ENCODE measurements at places on chromosomes 1 and 21.

DNA sequence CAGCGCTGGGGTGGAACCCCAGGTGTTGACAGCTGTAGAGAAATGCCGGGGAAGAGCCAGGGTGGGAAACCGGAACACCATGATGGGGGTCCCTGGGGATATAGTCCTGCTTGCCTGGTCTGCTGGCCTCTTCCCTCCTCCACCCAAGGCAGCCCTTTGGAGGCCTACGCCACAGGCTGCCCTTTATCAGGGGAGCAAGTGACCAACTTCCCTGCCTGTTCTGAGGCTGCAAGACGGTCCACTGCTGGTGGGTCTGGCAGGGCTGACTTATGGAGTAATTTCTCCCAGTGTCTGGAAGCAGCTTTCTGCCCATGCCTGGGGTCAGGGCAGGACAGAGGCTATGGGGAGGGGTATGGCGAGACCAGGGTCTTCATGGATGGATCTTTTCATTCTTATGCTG is 50.8 kb upstream of the EDN2 start:
- DNase-seq, result no peak

- no peak for DNase-seq
These were observed 387.4 kb upstream of the PKN2 start for GRCh38 chr1:88296642-88297041.

- DNase-seq, result no peak
These were observed 20.1 kb upstream of the COG2 start for GRCh38 chr1:230622151-230622550.

GRCh38 chr1:222087221-222087920 is 345.5 kb upstream of the DUSP10 start:
- no peak for DNase-seq

DNA sequence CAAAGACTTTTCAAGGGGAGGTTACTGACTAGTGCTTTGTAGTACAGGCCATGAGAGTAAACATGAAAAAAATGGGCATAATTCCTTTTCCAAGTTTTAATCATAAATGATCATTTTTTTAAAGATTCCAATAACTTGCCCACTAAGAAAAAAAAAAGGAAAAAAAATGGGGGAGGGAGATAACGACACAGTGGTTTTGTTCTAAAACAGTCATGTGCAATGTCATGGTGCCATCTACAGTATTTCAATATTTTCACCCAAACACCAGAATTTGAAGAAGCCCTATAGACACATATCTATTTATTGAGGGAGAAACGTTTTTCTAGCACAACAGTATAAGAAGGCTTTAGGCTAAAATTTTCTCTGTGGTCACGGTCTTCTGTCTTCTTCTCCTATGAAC is 250.2 kb downstream of the LTN1 start:
- no peak for DNase-seq

DNA sequence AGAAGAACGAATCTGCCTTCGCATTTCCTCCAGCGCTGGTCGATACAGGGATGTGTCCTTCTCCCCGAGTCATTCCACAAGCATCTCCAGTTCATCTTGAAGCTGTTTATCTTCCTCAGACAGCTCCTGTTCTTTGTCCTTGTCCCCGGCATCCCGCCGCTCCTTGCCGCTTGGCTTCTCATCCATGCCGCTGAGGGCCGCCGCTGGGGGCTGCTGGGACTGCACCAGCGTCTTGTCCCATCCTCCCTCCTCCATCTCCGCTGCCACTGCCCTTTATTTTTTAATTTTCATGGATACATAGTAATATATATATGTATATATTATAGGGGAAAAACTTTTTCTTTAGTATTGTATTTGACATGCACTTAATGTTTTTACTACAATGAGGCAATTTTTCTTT is 53.4 kb downstream of the FMN2 start:
- DNase-seq, result no peak

DNA sequence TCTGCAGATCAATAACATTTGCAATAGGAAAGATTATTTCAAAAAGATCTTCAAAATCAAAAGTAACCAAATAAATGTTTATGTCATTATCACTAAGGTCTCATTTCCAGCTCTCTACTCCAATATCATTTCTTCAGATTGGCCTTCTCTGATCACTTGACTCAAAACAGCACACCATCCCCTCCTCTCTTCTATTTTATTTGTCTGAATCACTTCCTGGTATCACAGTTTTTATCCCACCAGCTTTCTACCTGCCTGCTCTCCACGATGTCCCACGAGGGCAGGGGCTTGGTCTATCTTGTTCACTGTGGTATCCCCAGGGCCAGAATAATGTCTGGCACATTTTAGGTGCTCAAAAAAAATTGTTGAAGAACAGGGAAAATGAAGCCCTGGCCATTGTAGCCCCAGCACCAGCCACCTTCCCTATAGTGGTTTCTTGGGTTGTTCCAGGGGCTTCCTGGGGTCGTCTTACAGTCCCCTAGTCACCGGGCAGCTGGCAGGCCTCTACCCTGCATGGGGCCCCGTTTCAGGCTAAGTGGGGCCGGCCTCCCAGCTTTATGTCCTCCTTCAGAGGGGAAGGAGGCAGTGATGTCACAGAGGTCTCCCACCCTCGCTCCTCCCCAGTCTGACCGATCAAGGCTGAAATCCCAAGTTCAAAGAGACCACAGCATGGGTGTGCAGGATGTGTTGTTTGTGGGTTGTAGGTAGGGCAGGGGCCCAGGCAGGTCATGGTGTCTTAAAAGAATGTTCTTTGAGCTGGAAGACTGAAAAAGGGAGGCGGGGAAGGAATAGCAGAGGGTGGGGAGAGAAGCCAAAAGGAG is 3.5 kb upstream of the PADI1 start:
- DNase-seq, result no peak

GRCh38 chr1:151989211-151989862 is 4.3 kb downstream of the S100A10 start:
- no peak for DNase-seq

DNA sequence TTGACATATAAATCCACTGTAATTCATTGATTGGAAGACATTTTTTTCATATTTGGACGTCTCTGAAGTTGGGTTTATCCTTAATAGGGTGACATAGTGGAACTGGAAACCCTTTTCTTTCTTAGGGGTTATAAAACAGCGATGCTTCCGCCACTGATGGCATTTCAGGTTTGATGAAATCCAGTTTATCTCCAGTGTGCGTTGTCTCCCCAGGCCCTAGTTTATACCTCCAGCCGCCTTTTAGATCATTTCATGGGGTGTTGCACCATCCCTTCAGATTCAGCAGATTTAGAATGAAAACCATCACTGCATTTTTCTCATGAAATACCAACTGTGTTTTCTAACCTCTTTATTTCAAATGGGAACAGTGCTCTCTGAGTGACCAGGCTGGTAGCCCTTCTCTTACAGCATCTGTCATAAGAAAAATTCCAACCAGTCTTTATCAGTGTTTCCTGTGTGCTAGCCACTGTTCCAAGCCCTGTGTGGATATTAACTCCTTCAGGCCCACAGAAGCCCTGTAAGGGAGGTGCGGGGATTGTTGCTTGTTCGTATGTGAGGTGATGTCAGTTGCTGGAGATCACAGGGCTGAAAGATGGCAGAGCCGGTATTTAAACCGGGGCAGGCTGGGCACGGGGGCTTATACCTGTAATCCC is 19.0 kb downstream of the H6PD start:
- no peak for DNase-seq

- no peak for DNase-seq
These were observed 202.0 kb downstream of the GABPA start for GRCh38 chr21:25936776-25937175.

DNA sequence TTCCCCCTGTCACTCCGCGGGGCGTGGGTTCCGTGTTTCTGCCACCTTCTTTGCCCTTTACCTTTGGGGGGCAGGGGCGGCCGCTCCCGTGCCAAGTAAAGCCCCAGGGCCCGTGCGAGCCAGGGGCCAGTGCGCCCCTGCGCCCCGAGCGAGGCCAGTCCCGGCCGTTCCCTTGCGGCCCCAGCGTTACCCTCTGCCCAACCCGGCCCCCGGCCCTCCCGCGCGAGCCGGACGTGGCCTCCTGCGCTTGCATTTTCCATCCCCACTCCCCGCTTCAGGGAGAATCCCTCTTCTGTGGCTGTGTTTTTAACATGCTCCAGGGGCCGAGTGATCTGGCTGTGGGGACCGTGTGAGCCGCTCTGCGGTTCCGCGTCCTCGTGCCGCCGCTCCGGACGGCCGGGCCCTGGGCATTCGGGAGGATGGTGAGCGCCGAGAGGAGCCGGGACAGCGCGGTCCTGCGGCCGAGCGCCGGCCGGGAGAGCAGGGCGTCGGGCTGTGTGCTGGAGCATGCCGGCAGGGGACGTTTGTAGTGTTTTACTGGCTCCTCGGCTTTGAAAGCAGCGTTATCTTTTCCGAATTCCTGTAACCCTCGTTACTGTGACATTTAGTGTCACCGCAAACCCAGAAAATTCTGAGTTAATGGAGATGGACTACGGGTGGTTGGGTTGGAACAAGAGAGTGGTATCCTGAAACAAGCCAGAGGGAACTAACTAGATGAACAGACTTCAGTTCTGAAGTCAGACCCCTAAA is 1.0 kb downstream of the GALNT2 start:
- peak; percentile 52 for DNase-seq

DNA sequence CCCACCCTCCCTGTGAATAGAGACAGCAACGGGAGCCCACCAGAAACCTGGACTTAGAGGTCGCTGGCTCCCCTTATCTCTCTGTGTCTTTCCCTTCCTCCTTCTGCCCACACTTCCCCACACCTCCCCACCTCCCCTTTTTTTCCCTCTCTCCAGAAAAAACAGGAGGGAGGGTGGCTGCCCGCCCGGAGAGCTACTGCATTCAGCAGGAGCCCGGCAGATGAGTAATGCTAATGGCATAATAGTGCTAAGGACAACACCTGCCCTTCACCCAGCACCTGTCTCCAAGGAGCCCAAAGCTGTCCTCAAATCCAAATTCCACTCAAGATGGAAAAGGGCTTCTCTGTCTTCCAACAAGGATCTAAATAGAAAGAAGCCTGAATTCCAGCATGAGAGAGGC is 11.4 kb upstream of the PRELP start:
- DNase-seq, result no peak

DNA sequence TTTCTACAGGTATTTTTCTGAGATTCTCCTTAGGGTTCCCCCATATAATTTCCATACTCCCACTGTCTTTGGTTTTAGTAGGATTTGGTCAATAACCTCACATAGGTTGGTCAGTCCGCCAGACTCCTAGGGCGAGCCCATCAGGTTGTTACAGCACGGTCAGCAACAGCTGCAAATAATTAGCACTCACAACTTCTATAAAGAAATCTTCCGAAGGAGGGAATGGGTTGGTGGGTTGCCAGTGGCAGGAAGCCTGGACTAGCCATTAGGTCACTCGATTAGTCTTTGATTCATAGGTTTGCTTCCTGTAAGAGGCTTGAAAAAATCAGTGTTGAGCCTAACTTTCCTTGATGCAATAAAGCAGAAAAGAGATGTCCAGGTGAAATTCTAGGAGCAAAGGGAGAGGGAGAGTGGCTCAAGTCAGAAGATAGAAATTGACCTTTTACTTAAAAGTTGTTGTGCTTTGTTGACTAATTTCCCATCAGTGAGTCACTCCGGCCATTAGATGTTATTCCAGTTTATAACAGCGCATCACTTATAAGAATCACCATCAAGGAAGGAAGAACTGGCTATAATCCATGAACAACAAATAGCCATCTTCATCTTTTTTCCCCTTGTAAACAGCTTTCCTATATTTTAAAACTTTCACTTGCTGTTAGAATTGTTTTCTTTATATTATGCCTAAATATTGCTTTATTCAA is 88.3 kb downstream of the TPR start:
- DNase-seq, result no peak
